CD8-positive, alpha-beta T cell (primary cell): ENCODE measurements at places on chromosomes 6 and 20.

DNA sequence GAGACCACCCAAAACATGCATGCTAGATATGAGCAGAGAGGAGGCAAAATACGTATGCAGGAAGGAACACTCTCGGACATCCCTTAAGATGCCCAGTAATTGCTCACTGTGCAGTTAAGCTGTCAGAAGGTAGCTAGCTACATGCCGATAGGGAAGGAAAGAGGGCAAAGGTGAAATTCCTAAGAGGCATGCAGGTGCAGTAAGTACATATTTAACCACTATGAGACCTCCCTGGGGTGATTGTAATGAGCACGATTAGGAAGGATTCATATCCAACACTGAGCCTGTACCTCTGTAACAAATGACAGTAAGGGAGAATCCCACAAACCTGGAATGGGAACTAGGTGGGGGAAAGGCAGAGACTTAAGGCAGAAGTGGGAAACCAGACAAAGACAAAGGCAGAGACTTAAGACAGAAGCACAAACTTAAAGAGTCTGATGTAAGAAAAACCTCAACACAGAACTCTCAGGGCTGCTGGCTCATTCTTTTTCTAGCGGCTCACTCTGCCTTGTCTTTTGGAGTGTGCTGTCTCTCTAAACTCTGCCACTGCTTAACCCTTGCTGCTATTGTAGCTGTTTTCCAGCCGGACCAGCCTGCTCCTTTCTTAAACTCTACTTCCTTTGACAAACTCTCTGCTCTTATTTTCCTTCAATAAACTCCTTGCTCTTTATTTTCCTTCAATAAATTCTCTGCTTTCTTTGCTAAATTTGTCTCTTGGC, 148.1 kb downstream of the UBE3D start:
- DNase-seq = no peak

DNA sequence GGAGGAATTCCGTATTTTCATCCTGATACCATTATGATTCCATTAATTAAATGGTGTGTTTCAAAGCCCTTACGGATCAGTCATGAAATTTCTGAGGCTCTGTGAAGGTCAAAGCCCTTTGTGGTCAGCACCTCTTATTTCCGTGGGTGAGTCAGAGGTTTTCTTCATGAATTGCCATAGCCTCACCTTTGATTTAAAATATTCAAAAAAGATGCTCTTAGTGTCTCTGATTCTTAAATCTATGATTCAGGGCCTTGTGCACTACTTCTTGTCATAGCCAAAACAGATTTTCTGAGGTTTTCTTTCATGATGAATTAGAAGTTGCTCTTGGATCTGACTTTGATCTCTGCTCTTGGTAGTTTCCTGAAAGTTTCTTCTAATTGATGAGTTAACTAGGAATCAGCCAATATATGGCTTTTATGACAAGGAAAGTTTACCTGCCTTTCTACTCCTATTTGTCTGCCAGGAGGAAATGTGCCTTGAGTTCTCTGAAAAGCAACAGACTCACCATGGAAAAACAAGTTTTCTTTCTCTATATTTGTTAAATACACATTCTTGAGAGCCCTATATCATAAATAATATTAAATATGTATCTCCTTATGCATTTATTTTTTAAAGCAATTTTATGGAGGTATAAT, 613.0 kb downstream of the UTRN start:
- no peak for DNase-seq

GRCh38 chr20:36532388-36532787, 8.9 kb upstream of the MYL9 start:
- no peak for DNase-seq

DNA sequence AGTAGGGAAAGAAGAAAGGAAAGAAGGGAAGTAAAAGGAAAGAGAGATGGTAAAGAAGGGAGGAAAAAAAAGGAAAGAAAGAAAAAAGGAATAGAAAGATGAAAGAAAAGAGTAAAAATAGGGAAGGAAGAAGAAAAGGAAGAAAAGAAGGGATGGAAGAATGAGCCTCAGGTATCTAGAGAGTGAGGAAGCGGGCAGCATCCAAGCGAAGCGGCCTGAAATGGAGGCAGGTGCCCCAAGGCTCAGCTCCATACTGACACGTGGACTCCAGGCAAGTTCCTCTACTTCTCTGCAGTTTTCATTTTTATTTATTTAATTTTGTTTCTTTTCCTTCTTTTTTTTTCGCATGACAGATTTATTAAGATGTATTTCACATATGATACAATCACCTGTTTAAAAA, 373.1 kb downstream of the ESR1 start:
- no peak for DNase-seq

DNA sequence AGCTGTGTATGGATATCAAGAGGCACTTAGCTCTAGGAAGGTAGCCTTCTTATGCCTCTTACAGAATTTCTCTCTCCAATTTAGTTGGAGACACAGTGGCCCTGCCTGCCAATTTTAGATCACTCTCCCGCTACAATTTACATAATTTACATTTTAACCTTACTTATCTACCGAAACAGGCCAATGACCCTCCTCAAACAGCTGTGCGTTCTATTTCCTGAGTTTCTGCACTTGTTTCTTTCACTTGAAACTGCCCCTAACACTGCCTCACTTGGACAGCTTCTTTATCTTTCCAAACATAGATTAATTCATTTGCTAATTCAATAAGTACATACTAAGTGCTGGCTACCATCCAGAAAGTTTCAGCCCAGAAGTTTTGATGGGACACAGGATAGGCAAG, 52.9 kb upstream of the HDDC2 start:
- DNase-seq = no peak

DNA sequence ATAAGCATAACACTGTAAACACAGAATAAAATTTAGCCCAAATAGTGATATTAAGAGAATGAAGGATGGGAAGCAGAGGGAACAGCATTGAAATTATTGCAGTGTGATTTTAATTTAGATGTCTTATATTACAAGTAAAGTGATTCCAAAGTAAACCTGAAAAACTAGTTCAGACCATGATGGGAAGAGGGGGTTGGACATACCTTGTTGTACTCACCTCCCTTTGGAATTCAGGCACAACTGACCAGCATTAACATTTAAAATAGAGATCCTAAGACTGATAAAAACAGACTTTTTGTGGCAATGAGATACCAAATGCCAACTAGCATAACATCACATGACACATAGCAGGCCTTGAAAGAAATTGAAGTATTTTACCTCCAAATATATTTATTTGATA, 262.6 kb upstream of the PRND start:
- DNase-seq = no peak

DNA sequence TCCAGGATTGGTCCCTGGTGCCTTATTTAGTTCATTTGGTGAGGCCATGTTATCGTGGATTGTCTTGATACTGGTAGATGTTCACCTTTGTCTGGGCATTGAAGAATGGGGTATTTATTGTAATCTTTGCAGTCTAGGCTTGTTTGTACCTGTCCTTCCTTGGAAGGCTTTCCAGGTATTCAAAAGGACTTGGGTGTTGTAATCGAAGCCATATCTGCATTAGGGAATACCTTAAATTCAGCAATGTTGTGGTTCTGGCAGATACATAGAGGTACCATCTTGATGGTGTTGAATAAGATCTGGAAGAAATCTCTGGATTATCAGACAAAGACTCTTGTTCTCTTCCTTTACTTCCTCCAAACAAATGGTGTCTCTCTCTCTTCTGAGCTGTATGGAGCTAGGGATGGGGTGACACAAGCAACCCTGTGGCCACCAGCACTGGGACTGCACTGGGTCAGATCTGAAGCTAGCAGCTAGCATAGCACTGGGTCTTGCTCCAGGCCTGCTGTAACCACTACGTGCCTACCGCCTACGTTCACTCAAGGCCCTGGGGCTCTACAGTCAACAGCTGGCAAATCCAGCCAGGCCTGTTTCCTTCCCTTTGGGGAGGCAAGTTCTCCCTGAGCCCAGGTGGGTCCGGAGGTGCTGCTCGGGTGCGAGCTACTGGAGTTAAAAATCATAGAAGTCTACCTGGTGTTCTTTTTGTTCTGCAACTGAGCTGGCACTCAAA, 261.1 kb upstream of the CITED2 start:
- DNase-seq = no peak
